ENCODE measurements at places on chromosomes 1 and 21.

- no peak for DNase-seq
These were observed 3.0 kb upstream of the EPHX4 start for GRCh38 chr1:92026806-92027205.

DNA sequence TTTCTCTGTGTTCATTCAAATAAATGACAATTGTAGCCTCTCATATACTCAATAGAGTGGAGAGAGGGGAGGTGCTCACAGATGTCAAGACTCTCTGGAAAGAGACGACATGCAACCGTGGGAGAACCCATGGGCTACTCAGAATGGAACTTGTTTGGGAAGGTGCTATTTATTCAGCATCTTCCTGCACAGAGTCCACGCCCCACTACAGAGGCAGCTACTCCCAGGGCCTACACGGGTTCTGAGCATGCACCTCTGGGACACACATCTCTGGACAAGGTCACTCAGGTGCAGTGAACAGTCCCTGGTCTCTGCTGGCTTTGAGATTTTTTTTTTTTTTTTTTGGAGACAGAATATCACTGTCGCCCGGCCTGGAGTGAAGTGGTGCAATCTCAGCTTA lies 64.1 kb downstream of the NID1 start:
- no peak for DNase-seq

- no peak for DNase-seq
These were observed 2.0 kb upstream of the ANKRD35 start for GRCh38 chr1:145887631-145888030.

DNA sequence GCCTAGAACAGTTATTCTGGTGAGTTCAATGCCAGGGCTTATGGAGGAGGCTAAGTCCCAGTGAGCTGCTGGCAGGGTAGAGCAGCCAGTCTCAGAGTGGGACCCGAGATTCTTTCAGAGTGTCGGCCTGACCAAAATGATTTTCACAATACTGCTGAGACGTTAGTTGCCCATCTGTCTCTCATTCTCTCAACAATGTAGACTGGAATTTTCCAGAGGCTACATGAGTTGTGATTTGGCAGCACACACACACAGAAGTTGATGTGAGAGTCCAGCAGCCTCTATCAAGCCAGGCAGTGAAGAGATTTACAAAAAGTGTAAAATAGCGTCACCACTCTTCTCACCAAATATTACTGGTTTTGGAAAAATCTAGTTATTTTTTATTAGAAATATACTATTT lies 21.7 kb downstream of the CACNA1S start:
- DNase-seq, result no peak

- DNase-seq, result no peak
These were observed 66.0 kb upstream of the BACH1 start for GRCh38 chr21:29232530-29233255.

GRCh38 chr1:40264354-40264781 lies 6.3 kb downstream of the ZMPSTE24 start:
- no peak for DNase-seq

DNA sequence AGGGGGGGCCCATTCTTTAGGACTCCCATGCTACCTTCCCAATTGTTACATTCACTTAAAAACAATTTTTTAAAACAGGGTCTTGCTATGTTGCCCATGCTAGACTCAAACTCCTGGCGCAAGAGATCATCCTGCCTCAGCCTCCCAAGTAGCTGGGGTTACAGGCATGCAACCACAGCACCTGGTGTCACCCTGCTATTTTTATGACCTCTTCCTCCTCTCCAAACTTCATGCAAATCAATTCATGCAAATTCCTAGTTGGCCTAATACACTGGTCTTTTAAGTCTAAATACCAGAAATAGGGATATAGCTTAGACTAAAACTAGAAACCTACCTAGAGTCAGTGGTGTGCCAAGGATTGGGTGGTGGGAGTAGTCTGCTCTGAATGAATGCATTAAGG lies 30.1 kb downstream of the CDKN2C start:
- DNase-seq, result no peak

DNA sequence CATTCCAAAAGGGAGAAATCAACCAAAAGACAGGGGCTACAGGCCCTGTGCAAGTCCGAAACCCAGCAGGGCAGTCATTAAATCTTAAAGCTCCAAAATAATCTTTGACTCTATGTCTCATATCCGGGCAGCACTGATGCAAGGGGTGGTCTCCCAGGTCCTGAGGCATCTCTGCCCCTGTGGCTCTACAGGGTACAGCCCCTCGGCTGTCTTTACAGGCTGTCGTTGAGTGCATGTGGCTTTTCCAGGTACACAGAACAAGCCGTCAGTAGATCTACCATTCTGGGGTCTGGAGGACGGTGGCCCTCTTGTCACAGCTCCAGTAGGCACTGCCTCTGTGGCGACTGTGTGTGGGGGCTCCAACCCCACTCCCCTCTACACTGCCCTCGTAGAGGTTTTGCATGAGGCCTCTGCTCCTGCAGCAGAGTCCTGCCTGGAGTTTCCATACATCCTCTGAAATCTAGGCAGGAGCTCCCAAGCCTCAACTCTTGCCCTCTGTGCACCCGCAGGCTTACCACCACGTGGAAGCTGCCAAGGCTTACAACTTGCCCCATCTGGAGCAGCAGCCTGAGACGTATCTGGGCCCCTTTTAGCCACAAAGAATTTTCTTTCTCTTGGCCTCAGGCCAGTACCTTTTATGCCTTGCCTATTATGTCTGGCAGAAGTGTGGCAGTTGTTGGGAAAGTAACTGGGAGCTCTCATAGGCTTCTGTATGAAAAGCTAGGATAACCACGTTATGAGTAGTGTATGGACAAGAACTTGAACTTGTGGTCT lies 52.5 kb downstream of the POU2F1 start:
- peak; percentile 23 for DNase-seq

DNA sequence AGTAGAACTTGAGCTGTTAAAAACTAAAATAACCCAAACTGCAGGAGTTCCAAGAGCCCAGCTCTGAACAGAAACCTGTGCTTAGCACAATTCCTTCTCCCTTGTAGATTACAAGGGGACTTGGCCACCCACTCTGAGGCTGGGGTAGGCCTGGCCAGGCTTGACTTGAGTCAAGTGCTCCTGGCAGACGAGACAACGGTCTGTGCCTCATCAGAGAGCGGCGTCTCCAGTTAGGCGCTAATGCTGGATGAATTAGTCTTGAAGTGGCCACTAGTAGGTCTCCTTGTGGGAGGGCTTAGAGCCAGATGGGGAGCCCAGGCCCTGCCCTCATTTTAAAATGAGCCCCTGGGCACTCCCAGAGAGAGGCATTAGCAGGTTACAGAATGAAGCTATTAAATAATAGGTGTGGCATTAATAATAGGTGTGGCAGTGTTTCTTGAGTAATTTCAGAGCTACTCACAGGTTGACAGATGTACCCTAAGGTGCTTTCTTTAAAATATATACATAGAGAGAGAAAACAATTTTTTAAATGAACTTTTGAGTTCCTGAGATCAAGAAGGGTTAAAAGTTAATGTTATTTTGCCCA lies 1.1 kb downstream of the EEIG2 start:
- DNase-seq, result no peak

GRCh38 chr1:1161683-1162079 lies 12.0 kb upstream of the TTLL10 start:
- DNase-seq, result no peak

- no peak for DNase-seq
These were observed 149.6 kb downstream of the C1orf21 start for GRCh38 chr1:184536246-184536985.

DNA sequence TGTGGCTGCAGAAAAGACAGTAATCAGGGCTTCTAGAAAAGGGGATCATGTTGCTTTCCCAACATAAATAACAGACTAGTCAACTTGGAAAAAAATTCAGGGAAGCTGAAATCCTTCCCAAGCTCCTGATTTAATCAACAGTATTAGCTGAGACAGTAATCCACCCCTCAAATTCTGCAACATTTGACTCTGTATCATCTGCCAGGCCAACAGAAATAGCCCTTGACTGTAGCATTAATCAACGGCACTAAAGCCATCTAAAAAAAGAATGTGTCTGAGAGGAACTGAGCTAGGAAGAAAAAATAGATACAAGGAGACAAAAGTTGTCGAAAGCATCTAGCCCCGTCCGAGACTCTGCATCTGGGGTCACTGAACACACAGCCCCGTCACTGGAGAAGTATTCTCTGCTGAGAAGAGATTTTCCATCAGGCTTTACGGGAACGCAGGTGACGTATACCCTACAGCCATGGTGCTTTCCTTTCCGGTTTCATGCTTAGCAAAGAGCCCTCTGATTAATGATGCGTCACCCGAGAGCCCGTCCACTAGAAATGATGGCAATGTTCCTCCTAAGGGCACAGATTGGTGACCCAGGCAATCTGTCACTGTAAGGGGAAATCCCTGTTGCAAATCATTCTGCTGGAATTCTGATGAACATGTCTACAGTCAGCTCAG lies 42.1 kb upstream of the TP53BP2 start:
- DNase-seq, result peak; percentile 90

GRCh38 chr1:239952348-239953308 lies 139.1 kb upstream of the FMN2 start:
- DNase-seq, result no peak

- DNase-seq, result no peak
These were observed 37.1 kb downstream of the PIGK start for GRCh38 chr1:77182083-77182482.

- no peak for DNase-seq
These were observed 68.0 kb downstream of the TGFB2 start for GRCh38 chr1:218413179-218413578.

DNA sequence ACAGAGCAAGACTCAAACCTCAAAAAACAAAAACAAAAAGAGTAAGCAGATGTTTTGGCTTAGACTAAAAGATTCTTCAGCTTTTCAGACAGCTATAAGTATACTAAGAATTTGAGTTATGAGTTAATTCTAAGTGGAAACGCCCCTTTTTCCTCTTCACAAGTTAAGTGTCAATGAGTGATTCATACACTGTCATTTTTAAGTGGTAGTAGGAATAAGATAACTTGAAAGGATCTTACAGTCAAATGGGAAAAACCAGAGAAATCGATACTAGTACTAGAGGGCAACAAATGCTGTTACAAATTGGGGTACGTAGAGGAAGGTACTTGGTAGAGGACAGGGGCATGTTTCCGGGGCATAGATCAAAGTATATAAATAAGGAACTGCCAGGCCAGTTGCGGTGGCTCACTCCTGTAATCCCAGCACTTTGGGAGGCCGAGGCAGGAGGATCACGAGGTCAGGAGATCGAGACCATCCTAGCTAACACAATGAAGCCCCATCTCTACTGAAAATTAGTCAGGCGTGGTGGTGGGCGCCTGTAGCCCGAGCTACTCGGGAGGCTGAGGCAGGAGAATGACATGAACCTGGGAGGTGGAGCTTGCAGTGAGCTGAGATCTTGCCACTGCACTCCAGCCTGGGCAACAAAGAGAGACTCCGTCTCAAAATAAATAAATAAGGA lies 7.4 kb downstream of the H3-3A start:
- DNase-seq, result no peak

- no peak for DNase-seq
These were observed 25.1 kb upstream of the PHGDH start for GRCh38 chr1:119686661-119687060.

DNA sequence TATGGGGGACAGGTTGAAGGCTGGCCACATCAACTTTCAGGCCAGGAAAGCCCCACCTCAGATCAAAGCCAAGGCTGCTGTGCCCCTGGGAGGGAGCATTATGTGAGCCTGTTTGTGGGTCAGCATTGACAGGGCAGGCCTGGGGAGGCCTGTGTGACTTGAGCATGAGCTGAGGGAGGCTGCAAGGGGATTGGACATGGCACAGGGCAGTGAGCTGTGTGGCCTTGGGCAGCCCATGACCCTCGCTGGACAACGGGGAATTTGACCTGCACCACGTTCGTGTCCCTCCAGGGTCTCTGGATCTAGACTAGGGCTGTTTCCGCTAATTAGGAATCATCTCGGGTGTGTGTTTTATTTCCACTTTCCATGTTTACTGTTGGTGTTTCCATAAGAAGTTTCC lies 17.5 kb upstream of the LEFTY1 start:
- DNase-seq, result no peak

GRCh38 chr1:2400950-2401649 lies 9.5 kb downstream of the RER1 start:
- DNase-seq, result no peak

DNA sequence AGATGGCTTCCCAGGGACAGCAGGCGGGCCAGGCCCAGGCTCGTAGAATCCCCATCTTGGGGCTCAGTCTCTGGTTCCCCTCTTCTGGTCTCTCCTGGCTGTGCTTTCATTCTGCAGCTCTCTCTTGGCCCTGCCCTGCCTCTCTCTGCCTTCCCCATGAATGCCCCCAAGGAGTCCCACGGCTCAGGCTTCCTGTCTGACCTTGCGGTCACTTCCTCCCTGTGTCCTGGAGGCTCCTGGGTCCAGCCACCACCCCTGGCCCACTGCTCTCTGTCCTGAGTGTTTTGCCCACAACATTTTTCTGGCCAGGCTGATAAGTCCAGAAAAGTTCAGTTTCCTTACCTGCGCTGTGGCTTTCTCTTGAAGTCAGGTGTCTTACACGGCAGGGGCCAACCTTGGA lies 29.1 kb downstream of the PIGP start:
- no peak for DNase-seq

DNA sequence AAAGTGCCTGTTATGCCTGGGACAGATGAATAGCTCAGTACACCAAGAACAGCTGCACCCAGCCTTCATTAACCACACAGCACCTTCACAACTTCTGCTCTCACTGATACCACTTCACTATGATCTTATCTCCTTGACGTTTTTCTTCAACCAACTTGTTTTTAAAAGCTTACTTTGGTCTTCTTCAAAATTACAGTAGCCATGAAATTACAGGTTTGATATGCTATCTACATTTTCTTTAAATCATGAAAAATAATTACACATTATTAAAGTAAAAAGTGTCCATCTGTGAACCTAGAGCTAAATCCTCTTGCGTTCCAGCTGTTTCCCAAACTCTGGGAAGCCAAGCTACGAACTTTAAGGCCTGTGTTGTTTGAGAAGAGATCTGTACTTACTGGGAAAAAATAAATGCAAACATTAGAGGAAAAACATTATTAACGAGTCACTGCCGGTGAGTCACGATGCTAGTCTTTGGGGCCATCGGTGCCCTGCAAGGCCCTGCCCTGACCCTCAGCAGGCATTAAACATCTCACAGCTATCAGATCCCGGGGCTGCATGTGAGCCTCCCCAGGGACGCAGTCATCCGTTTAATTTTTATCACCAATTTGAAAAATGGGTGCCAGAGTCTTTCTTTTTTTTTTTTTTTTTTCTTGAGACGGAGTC lies 56.3 kb upstream of the GPR153 start:
- no peak for DNase-seq
